ENCODE measurements at places on chromosomes 4 and X.

- DNase-seq: no peak
Measured at GRCh38 chr4:38383646-38384121, 280.3 kb upstream of the KLF3 start.

DNA sequence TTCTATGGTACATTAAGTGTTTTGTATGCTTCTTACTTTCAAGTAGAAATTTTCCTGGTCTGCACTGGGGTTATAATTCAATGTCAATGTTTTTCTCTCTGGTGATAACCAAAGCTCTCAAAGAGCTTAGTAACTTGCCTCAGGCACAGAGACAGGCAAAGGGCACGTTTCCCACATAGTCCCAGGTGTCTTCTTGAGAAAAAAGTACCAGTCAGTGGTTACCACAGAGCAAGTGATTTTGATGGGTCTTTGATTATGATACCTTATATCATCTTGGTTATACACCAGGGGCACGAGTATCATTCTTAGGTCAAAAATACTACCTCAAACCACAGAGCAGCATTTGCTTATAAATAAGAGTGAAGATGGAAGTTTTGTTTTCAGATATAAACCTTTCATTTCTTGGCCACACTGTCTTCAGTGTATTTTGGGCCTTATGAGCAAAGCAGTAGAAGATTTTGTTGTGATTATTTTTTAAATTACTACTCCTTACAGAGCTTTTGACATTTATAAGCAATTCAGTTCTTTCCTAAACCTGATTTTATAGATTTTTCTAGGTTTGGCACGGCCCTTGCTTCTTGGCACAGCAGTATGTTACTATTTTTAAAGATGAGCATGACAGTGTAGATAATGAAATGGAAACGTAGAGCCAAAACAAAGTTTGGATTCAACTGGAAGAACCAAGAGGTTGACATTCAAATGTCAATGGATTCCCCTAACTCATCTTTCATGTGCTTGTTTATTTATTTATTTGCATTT lies 85.3 kb upstream of the TLL1 start:
- DNase-seq: no peak

GRCh38 chr4:25551605-25552004 lies 104.0 kb upstream of the SLC34A2 start:
- DNase-seq: no peak

- no peak for DNase-seq
Measured at GRCh38 chr4:15754323-15754722, 23.8 kb upstream of the CD38 start.
